ENCODE measurements at places on chromosomes 2 and 18.

DNA sequence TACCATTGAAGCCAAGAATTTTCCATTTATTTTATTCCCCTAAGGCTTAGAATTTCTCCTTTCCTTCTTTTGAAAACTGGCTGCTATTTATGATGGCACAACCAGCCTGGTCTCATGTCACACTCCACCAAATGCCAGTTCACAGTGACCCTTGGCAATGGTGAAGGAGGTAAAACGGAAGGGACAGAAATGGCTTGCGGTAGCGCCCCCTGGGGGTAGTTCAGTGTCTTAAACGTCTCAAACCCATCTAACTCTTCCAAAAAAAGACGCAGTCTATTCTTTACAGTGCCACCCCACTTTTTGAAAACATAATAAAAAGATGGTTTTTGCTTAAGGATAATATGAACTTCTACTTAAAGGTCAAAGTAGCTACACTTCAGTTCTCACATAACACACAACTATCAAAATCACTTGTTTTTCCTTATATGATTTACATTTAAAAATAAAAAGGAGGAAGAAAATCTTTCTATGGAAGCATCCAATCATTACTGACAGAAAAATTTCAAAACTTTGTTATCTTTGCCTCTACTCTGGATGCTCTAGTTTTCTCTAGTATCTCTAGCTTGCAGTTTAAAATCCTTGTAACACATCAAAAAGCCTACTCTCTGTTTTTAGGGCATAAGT is 28.0 kb downstream of the PNO1 start:
- peak; percentile 28 for DNase-seq

- DNase-seq, result no peak
Measured at GRCh38 chr2:136171223-136171622, 53.3 kb upstream of the CXCR4 start.

DNA sequence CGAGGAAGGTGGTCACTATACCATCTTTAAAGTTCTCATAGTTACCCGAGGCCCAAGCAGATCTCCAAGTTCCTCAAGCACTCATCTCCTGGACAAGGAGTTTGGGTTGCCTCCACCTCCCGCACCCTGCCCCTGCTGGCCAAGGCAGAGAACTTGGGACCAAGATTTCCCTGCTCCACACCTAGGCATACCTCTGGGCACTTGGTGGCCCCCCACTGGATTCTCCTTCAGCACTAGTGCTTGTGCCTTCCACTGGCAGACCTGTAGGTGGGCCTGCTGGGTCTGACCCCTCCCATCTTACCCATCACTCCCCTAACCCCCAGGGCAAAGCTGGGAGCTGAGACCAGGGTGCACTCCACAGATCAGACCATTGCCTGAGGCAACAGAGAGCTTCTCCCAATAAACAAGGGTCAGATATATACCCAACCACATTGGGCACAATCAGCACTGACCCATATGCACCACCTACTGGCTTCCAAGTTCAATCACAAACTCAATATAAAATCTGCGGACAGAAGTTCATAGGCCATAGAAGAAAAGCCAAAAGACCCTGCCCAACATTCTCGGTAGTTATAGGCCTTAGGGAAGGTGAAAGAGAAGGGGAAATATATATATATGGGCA is 244.2 kb downstream of the EXOC6B start:
- no peak for DNase-seq

DNA sequence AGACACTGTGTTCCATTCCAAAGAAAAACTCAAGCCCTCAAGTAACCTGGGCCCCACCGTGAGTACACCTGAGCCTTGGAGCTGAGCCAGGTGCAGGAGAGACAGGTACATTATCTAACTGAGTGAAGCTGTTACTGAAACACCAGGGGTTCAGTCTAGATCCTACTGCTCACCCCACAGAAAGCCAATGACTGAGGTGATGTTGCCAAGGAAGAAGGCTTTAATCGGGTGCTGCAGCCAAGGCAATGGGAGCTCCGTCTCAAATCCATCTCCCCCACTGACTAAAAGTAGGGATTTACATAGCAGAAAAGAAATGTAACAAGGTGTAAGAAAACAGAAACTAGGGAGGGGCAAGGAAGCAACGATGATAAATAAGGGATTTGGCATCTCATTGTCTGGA is 15.2 kb upstream of the SLC14A1 start:
- no peak for DNase-seq

GRCh38 chr18:46243095-46243494 is 138.9 kb downstream of the HAUS1 start:
- no peak for DNase-seq

DNA sequence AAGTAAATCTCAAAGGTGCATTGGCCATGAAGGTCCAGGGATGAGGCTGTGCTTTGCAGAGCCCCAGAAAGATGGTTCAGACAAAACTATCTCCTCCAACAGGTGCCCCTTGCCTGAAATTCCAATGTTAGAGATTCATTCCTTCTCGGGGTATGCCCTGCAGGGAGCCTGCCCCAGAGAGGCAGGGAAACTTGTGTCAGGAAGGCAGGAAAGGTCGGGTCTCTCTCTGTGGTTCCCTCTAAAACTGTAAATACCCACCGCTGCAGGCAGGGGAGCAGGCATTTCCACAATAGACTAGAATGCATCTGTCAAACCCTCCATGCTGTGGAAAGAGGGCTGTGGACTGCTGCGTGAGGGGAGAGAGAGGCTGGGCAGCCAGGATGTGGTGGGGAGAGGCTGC is 207.8 kb upstream of the SMAD2 start:
- no peak for DNase-seq

GRCh38 chr18:7958081-7958896 is 391.2 kb downstream of the PTPRM start:
- DNase-seq, result no peak

DNA sequence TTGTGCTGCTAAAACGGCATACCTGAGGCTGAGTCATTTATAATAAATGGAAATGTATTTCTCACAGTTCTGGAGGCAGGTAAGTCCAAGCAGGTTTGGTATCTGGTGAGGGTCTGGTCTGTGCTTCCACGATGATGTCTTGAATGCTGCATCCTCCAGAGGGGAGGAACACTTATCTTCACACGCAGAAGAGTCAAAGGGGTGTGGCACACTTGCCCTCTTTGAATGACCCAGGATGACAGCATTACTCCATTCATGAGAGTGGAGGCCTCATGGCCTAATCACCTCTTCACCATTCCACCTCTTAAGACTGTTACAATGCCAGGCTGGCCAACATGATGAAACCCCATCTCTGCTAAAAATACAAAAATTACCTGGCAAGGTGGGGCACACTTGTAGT is 61.0 kb downstream of the NCAPH start:
- DNase-seq, result no peak

All from stimulated activated CD4-positive, alpha-beta T cell treated with anti-CD3 and anti-CD28 coated beads, Interleukin-1b, Interleukin-23, amount 100 ng/mL, for 1 hour (primary cell).